Keratinocyte (primary cell): ENCODE measurements at places on chromosomes 12 and 14. TPM values are rescaled to one million over a fixed set of nuclear protein-coding genes. Genes with fewer than 3 reads are reported as not detected.

DNA sequence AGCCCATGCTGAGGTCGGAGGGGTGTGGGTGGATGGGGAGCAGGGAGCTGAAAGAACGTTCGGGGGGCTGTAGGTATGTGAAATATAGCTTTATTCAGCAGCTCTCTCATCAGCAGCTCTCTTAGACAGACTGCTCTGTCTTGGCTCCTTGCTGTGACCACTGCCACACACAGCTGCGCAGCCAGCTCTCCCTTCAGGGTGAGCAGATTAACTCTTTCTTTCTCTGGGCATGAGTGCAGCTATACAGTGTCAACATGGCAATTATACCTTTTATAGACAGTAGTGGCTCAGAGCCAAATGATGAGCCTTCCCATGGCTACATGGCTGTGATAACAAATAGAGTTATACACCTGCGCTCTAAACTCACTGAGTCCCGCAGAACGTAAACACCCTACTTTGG is 137.7 kb upstream of the NEDD1 start:
- DNase-seq, result no peak

- no peak for DNase-seq
Measured at GRCh38 chr12:39230086-39230485, 212.8 kb downstream of the KIF21A start.

The NINJ2 gene
- polyA plus RNA-seq, result 0.53 to 0.94 TPM (median 0.58 TPM) in 3 replicates

The SHMT2 gene
- polyA plus RNA-seq, result 84.0 to 180 TPM (median 128 TPM) in 3 replicates

The NUP107 gene
- 35.3 to 71.7 TPM (median 52.0 TPM) in 3 replicates for polyA plus RNA-seq
